ENCODE measurements at places on chromosomes 6 and 20. TPM values are rescaled to one million over a fixed set of nuclear protein-coding genes. Genes with fewer than 3 reads are reported as not detected.

Gene THBD
- total RNA-seq, result not detected

Gene CCN2
- total RNA-seq, result not detected

Gene PLAGL1
- total RNA-seq, result 51.8 TPM

Gene HNF4A
- total RNA-seq, result not detected

Gene NMBR
- total RNA-seq, result not detected

Gene PDE7B
- 1.00 TPM for total RNA-seq

Gene PPP1R14C
- total RNA-seq, result 1.8 TPM

GRCh38 chr6:30263734-30264133 lies 50.5 kb upstream of the TRIM26 start:
- peaks cover 6% of the 10 kb centered on the region for H3K4me1 ChIP-seq
- H3K4me3 ChIP-seq, result no peak overlapping the region
- H3K36me3 ChIP-seq, result no peaks in the 10 kb centered on the region
- H3K27me3 ChIP-seq, result no peaks in the 10 kb centered on the region
- no peak for DNase-seq

DNA sequence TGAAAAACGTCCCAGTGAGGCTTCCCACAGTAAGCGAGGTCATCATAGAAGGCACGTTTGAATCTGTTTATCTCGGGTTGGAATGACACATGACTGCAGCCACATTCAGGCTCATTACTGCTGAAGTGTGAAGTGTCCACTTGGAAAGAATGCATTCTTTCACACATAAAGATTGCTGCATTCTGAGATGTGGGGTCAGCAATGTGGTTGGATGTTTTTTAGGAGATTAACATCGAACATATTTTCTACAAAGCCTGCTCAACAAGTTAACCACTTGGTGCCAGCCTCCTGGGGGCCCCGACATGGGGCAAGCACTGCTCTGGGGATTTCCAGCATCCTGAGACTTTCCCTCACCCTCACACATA lies 79.9 kb downstream of the BMP6 start:
- no peak for DNase-seq
- H3K4me1 ChIP-seq, result peaks cover 18% of the 10 kb centered on the region
- H3K4me3 ChIP-seq, result no peak overlapping the region
- H3K27ac ChIP-seq, result no peak overlapping the region

- no peaks in the 10 kb centered on the region for H3K27me3 ChIP-seq
- DNase-seq, result no peak
- H3K4me3 ChIP-seq, result no peak overlapping the region
- H3K36me3 ChIP-seq, result no peaks in the 10 kb centered on the region
- no peak overlapping the region for H3K27ac ChIP-seq
- H3K4me1 ChIP-seq, result no peaks in the 10 kb centered on the region
Measured at GRCh38 chr6:139701695-139702094, 327.2 kb upstream of the CITED2 start.

GRCh38 chr6:14475306-14475705 lies 357.7 kb downstream of the CD83 start:
- DNase-seq, result no peak
- peaks cover 15% of the 10 kb centered on the region for H3K4me1 ChIP-seq
- no peak overlapping the region for H3K27ac ChIP-seq
- no peak overlapping the region for H3K4me3 ChIP-seq

DNA sequence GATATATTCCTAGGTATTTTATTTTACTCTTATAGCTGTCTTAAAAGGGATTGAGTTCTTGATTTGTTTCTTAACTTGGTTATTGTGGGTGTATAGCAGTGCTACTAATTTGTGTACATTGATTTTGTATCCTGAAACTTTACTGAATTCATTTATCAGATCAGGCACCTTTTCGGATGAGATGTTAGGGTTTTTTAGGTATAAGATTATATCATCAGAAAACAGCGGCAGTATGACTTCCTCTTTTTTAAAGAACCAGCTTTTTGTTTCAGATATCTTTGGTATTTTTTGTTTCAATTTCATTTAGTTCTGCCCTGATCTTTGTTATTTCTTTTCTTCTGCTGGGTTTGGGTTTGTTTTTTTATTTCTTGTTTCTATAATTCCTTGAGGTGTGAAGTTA lies 382.4 kb upstream of the ADGRB3 start:
- no peak overlapping the region for H3K27ac ChIP-seq
- no peaks in the 10 kb centered on the region for H3K27me3 ChIP-seq
- H3K4me1 ChIP-seq, result no peaks in the 10 kb centered on the region
- no peaks in the 10 kb centered on the region for H3K36me3 ChIP-seq
- DNase-seq, result no peak

- H3K4me3 ChIP-seq, result peak overlapping the region; percentile 78
- DNase-seq, result no peak
- H3K36me3 ChIP-seq, result no peaks in the 10 kb centered on the region
- H3K27me3 ChIP-seq, result peaks cover 54% of the 10 kb centered on the region
- peaks cover 8% of the 10 kb centered on the region for H3K4me1 ChIP-seq
Measured at GRCh38 chr20:6123649-6124014, 802 bp upstream of the FERMT1 start.

- DNase-seq, result no peak
- no peak overlapping the region for H3K4me3 ChIP-seq
- no peaks in the 10 kb centered on the region for H3K36me3 ChIP-seq
- no peak overlapping the region for H3K27ac ChIP-seq
- peaks cover 10% of the 10 kb centered on the region for H3K4me1 ChIP-seq
Measured at GRCh38 chr6:2748183-2748582, 2.5 kb downstream of the MYLK4 start.

DNA sequence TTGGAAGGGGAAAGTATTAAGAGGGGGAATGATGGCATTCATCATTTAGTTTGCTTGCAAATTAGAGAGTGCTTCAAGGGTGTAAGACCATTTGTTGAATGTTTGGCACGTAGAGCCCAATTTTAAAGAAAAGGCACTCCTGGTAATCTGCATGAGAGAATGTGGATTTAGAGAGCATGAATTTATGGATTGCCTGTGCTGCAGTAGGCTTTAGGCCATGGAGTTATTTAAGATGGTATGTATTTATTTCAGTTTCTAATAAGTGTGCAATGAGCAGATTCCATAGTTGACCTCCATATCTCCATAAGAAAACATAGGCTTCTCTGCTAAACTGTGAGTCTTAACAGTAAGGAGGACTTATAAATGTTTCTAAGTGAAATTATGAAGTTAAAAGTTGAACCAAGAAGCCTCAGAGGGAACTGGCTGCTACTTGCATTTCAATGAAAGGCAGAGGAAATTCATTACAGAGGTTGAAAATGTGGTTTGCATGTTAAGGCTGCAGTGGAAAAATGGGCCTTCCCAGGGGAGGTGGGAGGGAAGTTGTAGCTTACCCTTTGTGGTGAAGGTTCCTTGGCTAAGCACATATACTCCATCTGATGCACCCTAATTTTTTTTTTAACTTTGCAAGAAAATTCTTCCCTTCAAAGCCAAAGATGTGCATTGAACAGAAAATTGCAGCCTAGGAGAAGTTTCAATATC lies 134.2 kb downstream of the CARMIL1 start:
- DNase-seq, result no peak
- H3K4me1 ChIP-seq, result peaks cover 48% of the 10 kb centered on the region
- H3K4me3 ChIP-seq, result no peak overlapping the region
- H3K27me3 ChIP-seq, result no peaks in the 10 kb centered on the region
- H3K36me3 ChIP-seq, result no peaks in the 10 kb centered on the region

GRCh38 chr6:124977067-124977908 lies 15.1 kb downstream of the RNF217 start:
- no peaks in the 10 kb centered on the region for H3K4me1 ChIP-seq
- no peak overlapping the region for H3K4me3 ChIP-seq
- H3K27ac ChIP-seq, result no peak overlapping the region
- DNase-seq, result no peak

DNA sequence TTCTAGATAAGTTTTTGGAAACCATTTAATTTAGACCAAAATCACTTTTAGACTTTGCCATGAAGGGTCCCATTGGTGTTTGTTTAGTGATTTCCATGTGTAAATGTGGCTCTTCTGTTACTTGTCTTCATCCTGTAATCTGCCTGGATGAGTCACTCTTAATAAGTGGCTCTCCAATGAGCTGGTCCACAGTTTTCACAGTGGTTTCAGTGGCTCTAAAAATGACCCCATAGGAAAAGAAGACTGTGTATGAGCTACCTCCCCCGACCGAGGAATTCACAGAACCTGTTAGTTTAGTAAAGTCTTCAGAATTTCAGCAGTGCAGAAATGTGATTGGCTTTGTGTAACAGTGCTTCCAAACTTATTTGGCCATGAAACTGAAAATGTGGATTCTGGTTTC lies 492.0 kb upstream of the MARCKS start:
- H3K4me3 ChIP-seq, result no peak overlapping the region
- no peak for DNase-seq
- H3K27ac ChIP-seq, result no peak overlapping the region
- peaks cover 7% of the 10 kb centered on the region for H3K4me1 ChIP-seq
- no peaks in the 10 kb centered on the region for H3K36me3 ChIP-seq

GRCh38 chr6:21970569-21971300 lies 326.1 kb downstream of the PRL start:
- no peaks in the 10 kb centered on the region for H3K27me3 ChIP-seq
- H3K36me3 ChIP-seq, result no peaks in the 10 kb centered on the region
- no peaks in the 10 kb centered on the region for H3K4me1 ChIP-seq
- no peak for DNase-seq
- H3K27ac ChIP-seq, result no peak overlapping the region
- no peak overlapping the region for H3K4me3 ChIP-seq

DNA sequence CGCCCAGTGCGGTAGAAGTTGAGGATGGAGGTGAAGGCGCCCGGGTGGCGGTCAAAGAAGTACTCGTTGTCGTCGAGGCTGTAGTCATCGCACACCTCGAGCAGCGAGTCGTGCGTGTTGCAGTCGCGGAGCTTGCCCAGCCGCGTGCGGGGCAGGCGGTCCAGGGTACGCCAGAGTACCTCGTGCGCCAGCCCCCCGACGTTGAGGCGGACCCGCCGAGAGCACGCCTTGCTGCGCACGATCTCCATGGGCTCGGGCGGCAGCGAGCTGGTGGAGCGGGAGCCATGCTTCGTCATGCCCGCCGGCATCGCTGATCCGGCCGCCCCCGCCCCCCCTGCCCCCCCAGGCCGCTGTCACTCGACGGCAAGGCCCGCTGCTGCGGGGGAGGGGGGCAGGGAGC lies 295 bp downstream of the KCNB1 start:
- peaks cover 11% of the 10 kb centered on the region for H3K4me1 ChIP-seq
- DNase-seq, result no peak
- no peak overlapping the region for H3K4me3 ChIP-seq
- H3K36me3 ChIP-seq, result no peaks in the 10 kb centered on the region
- H3K27ac ChIP-seq, result no peak overlapping the region

GRCh38 chr6:30571075-30571761 lies at the start of gene ABCF1:
Gene ABCF1, plus strand, starts transcription at chr6:30571442. Its CDS starts 46 bp downstream, at chr6:30571488.
- H3K27ac ChIP-seq, result peak within 1 kb of the TSS; percentile 98
- peak within 1 kb of the TSS; percentile 91 for H3K4me3 ChIP-seq
- DNase-seq, result peak; percentile 100

DNA sequence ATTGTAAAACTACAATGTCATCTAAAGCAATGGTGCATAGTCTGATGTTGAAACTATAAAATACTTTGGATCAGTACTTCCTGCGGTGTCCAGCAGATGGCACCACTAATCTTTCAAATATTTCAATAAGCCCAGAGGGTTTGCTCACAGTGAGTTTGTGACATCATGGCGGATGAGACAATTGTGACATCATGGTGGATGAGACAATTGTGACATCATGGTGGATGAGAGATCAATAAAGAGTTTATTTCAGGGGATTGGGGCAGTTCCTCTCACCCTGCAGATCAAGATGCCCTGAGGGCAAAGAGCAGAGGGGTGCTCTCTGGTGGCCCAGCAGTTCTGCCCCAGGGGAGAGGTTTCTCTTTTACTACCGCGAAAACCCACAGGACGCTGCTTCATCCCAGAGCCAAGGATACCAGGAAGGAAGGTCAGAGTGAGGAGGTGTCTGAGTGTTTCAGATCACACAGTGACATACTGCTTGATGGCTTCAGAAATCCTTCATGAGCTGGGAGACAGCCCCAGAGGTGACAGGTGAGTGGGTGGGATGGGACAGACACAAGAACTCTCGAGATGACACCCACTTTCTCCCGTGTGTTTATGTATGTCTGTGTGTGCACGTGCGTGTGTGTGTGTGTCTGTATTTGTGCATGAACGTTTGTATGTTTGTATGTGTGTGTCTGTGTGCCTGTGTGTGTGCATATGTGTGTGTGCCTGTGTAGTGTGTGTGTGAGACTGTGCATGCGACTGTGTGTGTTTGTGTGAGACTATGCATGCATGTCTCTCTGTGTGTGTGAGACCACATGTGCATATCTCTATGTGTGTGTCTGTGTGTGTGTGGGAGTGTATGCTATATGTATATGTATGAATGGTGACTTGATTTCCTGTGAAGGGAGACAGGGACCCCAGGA lies 7.3 kb upstream of the ULBP2 start:
- H3K4me1 ChIP-seq, result peaks cover 31% of the 10 kb centered on the region
- peaks cover 89% of the 10 kb centered on the region for H3K27me3 ChIP-seq
- DNase-seq, result peak; percentile 58
- no peak overlapping the region for H3K4me3 ChIP-seq
- no peak overlapping the region for H3K27ac ChIP-seq

DNA sequence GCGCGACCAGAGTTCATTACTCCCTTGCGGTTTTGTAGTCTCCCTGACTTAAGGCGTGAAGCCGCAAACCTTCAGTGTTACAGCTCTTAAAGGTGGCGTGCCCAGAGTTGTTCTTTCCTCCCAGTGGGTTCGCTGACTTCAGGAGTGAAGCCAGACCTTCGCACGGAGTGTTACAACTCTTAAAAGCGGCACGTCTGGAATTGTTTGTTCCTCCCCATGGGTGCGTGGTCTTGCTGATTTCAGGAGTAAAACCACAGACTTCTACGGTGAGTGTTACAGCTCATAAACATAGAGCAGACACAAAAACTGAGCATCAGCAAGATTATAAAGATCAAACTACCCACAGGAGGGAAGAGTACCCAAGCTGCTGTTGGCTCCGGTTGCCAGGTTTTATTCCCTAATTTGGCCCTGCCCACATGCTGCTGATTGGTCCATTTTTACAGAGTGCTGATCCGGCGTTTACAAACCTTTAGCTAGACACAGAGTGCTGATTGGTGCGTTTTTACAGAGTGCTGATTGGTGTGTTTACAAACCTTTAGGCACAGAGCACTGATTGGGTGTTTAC lies 10.4 kb downstream of the TMEM14C start:
- no peak overlapping the region for H3K4me3 ChIP-seq
- no peaks in the 10 kb centered on the region for H3K27me3 ChIP-seq
- DNase-seq, result no peak
- peaks cover under 1% of the 10 kb centered on the region for H3K36me3 ChIP-seq

DNA sequence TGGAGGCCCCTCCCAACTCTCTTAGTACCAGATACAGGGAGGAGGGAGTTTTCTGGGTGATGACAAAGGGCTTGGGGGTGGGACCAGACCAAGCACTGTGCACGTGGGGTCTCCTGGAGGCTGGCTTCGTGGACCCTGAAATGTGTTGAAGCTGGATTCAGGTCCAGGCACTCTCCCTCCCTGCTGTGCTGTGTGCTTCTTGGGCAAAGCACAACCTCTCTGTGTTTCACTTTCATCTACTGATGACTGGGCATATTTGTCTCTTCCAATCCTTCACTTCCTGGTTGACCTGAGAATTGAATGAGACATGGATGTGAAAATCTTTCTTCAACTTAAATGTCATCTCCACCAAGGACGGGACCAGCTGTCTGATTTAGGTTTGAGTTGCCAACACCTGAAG lies 14.5 kb upstream of the MLN start:
- H3K27ac ChIP-seq, result no peak overlapping the region
- no peak overlapping the region for H3K4me3 ChIP-seq
